ENCODE measurements at places on chromosomes 2 and 18.

- no peak for DNase-seq
These were observed 6.5 kb downstream of the TANK start for GRCh38 chr2:161166538-161167409.

DNA sequence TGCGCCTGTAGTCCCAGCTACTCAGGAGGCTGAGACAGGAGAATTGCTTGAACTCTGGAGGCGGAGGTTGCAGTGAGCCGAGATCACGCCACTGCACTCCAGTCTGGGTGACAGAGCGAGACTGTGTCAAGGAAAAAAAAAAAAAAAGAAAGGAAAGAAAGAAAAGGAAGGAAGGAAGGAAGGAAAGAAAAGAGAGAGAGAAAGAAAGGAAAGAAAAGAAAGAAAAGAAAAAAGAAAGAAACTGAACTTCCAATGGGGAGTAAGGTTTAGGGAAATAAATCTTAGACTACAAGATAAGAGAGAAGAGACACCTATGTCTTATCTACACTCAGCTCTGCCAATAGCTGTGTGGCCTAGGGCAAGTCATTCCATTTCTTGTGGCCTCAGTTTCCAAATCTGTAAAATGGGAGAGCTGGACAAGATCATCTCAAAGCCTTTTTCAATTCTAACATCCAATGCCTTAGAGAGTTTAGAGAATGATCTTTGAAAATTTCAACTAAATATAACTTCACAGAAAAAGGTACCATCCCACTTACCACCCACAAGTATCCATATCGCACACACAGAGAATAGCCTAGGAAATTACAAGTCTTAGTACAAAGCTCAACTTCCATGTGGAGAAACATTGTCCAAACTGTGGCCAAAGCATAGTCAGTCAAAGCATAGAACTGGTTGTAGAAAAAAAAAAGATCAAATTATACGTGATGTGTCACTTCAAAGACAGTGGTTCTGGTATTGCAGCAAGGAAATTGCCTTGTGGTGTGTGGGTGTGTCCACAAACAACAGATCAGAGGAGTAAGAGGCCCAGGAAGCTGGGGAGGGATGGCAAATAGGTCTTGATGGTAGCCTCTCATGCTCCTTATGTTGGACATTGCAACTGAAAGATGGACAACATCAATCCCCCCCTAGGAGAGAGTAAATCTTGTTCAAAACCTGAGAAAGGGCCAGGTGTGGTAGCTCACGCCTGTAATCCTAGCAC, 42.4 kb downstream of the SLC14A2 start:
- no peak for DNase-seq

- no peak for DNase-seq
These were observed 941.1 kb upstream of the FANCL start for GRCh38 chr2:59182249-59182648.

- DNase-seq: no peak
These were observed 6.1 kb downstream of the C2orf92 start for GRCh38 chr2:97675430-97676113.

DNA sequence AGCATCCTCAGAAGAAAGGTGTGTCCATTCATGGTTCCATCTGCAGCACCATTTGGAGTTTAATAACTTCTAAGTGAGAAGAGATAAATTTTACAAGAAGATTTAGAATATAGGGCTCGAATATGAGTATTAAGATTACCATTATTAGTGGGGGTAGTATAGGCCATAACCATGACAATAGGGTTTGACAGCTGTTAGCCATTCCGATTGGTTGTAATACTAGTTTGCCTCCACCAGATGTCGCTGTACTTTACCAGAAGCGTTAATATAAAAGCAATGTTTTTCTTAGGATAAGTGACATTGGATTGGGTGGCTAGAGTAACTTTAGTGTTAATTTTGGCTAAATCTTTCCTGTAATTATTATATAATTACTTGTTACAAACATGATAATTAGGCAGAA, 107.5 kb upstream of the SRD5A2 start:
- no peak for DNase-seq

GRCh38 chr2:182541268-182541667, 114.4 kb upstream of the PDE1A start:
- DNase-seq: no peak

Data from posterior cingulate gyrus (tissue), 11 donors.